Testis (tissue), 5 donors: ENCODE measurements at places on chromosomes 11 and 22.

DNA sequence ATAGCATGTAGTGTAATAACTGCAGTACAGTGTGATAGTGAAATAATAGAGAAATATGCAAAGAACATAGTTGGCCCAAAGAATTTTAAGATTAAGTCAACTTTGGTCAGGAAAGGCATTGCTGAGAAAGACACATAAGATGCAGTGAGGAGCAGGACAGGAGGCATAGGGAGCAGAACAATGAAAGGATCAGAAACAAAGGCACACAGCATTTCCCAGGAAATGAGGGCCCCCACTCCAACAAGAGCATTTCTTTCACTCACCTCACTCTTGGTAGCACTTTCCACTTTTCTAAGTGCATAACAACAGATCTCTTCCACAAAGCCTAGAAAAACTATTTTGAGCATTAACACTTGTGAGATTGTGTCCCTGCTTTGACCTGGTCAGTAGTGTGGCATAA is 238.4 kb upstream of the FAT3 start:
- DNase-seq, result no peak

DNA sequence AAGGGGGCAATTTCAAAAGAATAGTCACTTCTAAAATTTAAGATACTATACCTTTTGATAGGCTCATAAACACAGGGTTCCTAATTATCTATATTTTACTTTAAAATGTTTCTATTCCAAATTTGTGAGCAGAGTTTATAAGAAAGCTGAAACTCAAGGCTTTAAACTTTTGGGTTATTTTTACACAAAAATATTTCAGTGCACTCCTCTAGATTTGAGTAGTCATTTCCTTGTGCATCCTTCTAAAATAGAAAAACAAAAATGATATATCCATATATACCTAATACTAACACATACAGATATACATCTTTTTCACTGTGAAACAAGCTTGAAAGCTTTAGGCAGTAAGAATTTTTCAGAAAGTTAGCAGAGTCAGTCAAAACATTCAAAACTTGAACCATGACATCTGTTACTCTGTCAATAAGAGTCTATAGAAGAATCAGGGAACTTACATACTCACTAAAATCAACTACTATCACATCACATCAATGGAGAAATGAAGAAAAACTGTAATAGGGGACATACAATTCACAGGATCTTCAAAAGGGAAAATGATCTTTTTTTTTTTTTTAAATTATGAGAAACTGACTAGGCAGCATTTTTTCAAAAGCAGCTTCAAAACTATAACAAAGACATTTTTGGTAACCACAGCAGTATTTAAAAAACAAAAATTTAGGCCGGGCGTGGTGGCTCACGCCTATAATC is 5.1 kb downstream of the PHF21A start:
- DNase-seq, result no peak

DNA sequence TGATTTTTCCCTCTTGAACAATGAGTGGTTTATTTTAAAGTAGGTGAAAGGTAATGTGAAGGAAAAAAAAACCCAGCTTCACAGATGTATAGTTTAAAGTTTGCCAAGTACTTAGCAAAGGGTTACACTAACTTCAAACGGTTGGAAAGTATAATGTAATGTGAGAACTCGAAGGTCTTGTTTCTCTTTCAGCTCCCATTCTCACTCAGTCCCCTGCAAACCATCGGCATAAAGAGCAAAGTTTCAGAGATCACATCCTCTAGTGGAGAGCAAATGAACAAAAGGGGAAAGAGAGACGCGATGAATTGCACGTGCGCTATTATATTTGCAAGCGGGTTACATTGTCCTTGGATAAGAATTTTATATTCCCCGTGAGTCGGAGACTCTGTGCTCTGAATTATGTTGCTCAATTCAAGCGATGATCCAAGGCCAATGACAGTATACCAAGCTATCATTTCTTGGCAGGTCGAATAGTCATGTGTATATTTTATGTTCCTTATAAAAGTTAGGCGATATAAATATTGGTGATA is 37.6 kb upstream of the BIRC3 start:
- DNase-seq, result peak; percentile 52

- DNase-seq, result no peak
These were observed 29.5 kb upstream of the HIPK3 start for GRCh38 chr11:33227578-33228261.

DNA sequence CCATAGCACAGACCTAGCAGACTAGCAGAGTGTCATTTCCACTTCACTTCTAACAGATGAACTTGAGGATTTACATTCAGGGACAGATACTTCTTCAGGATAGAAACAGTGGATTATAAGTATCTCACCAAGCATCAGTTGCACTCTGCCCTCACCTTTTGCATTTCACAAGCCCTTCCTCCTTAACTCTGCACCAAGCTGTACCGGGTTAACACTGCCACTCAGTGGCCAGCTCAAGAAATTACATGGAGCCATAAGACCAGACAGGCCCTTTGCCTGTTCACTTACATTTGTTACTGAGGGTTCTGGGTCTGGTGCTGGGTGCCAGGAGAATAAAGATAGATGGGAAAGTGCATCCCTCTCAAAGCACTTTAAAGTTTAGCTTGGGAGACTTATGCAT is 309.8 kb downstream of the SHANK2 start:
- DNase-seq, result peak; percentile 18

- no peak for DNase-seq
These were observed 11.2 kb upstream of the CYTH4 start for GRCh38 chr22:37270928-37271650.

DNA sequence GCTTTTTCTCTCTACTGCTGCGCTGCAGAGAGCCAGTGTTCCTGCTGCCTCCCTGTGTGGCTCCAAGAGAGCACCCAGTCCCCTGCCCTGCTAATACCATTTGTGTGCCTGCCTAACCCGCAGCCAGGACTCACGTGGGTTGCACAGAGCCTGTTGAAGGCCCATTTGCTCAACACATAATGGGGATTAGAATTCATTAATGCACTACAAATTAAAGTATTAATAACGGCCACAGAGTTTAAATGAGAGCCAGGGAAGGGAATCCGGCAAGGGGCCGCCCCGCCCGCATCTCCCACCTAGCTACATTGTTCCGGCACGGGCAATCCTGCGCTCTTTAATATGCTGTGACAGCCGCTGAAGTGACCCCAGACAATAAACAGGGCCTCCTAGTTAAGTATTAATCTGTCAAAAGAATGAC is 211.3 kb downstream of the NXPE2 start:
- no peak for DNase-seq

- no peak for DNase-seq
These were observed 985.6 kb downstream of the BRD1 start for GRCh38 chr22:48841881-48842582.

DNA sequence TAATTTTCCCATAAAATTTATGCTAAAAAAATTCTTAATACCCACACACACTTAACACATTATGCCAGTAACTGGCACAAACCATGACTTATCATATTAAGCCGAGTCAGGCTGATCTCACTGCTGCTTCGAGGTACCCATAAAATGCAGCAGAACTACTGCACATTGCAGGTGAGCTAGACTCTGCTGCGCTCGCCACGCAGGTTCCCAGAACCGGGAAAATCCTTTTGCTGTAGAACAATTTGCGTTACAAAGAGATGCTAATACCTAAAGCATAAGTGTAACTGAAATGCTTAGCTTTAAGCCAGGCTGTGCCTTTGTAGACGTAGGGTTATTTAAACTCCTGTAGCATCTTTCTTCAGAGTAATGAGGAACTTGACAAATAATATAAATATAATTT is 200.3 kb downstream of the MSANTD4 start:
- DNase-seq, result no peak

DNA sequence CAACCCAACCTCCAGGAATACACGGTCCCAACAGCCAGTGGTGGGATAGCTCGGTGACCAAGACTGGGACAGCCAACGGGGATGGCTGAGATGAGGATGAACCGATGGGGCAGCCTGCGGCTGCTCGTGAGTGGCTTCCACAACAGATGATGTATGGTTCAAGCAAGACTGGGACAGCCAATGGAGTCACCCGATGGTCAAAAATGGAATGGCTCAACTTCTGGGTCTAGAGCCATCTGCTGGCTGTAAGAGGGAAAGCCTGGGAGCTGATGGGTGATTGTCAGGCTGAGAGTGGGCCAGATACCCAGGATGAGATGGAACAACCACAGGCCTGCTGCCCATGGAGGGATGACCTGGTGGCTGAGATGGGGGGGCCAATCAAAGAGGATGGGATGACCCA is 35.5 kb downstream of the SYT7 start:
- DNase-seq, result no peak

DNA sequence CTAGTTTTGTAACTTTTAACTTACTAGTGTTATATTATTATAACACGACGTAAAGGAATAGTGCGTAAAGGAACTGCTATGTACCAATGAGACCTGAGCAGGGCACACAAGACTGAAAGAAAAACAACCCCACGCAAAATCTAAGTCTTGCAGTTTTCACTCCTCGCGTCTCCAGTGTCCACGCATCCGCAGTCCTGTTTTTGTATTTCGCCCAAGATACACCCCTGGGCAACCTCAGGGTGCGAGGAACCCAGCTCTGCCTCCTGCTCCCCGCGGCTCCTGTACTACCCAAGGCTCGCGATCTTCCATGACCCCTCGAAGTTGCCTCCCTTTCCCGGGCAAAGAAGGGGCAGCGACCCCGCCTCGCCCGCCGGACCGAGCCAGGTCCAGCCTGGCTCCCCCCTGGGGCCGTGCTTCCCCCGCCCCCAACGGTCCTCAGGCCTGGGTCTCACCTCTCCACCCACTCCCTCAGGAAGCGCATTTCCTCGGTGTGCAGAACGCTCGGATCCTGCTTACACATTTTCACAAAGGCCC is 393 bp downstream of the ST13 start:
- no peak for DNase-seq

DNA sequence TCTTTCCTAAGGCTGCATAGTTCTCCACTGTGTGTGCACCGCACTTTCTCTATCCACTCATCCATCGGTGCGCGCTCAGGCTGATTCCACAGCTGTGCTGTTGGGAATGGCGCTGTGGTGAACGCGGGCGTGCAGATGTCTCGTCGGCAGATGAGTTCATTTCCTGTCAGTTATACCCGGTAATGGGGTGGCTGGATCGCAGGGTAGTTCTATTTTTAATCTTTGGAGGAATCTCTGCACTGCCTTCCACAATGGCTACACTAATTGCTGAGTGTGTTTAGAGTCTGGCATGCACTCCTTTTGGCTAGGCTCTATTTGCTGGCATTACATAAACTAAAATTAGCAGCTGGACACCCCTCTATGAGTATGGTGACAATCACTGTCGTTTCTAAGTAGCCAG is 27.9 kb upstream of the KRTAP5-7 start:
- DNase-seq, result no peak

GRCh38 chr11:19929655-19930054 is 217.0 kb downstream of the NAV2 start:
- no peak for DNase-seq

- DNase-seq, result no peak
These were observed 33.8 kb downstream of the TNRC6B start for GRCh38 chr22:40211476-40212054.

DNA sequence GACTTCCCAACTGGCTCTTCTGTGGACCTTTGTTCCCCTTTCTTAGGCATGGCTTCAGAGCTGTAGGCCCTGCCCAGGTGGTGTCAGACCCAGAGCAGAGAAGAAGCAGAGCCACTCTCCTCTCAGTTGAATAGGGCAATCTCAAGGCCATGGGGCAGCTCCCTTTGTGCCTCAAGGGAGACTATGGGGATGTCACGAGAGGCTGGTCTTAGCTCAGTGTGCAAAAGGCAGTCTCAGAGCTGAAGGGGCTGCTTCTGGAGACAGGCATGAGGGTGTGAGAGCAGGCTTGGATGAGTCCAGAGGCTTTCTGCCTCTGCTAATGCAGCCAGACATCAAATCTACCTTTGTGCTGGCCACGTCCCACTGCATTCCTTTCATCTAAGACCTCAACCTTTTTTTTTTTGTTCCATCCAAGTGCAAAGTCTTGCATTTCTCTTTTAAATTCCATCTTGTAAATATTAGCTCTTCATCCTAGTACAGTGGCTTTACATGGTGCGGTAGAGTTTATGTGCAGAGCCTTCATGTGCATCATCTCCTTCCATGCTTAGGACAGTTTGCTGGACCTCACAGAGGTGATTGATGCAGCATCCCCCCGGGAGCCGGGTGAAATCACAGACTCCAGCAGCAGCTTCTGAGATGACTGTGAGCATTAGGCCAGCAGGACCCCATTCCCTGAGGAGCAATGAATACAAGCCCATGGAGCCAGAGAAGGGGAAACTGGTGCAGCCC is 34.2 kb upstream of the FCHSD2 start:
- peak; percentile 54 for DNase-seq

- DNase-seq, result no peak
These were observed 92.5 kb downstream of the BCR start for GRCh38 chr22:23272834-23273233.

- peak; percentile 100 for DNase-seq
These were observed at the start of gene RAB6A for GRCh38 chr11:73760679-73761402. TSS of gene RAB6A (minus strand) at chr11:73761074. CDS start at chr11:73760635, 439 bp downstream.

GRCh38 chr11:85718991-85719807 is 33.2 kb upstream of the CCDC89 start:
- DNase-seq, result peak; percentile 22

DNA sequence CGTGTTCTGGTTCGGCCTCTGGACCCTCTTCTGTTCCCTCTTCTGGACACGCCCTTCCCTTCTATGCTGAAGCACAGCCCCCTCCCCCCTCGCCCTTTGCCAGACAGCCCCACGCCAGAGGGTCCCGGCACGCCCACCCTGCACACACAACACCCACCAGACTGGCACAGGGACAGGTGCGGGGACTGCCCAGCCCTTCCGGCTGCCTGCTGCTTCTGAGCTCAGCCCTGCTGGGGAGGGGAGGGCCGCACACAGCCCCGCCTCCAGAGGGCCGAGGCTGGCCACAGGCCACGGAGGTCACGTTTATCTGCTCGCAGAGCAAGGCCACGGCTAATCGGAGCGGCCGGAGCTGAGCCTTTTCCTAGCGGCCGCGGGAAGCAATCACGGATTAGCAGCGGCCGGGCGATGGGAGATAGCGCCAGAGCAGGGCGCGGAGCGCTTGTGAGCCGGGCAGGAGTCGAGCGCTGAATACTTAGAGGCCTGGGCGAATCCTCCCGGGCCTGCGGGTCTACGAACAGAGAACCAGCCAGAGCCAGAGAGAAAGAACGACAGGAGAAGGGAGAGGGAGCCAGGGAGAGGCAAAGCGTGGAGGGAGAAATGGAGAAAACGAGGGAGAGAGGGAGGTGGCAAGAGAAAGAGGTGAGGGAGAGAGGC is 21.5 kb downstream of the OTUB1 start:
- DNase-seq, result peak; percentile 92

DNA sequence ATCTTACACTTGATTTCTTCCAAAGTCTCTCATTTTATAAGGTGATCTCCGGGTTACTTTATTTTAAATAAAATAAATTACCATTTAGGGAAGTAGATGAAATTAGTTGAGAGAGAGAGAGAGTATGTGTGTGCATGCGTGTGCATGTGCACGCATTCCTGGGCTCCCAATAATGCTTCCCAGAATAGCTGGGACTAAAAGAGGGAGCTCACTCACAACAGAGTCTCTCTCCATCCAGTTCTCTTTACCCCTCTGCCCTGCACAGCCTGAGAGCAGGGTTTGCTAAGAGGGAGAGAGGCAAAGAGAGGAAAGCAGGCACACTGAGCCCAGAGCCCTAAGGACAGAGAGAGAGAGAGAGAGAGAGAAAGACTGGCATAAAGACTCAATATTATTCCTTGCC is 11.3 kb upstream of the TRIM44 start:
- DNase-seq, result no peak
